Inflammatory macrophage treated with lipopolysaccharide for 4 hours (primary cell): ENCODE measurements at places on chromosomes 13 and 19.

DNA sequence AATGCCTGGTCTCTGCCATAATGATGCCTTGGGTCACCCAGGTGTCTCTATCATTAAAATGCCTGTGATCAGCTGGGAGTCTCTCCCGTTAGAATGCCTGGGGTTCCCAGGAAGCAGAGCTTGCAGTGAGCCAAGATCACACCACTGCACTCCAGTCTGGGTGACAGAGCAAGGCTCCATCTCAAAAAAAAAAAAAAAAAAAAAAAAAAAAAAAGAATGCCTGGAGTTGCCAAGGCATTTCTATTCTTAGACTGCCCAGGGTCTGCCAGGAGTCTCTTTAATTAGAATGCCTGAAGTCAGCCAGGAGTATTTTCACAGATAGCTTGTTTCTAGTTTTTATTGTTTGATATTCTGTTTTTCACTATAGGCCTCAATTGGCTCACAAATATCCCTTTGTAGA lies 1552.5 kb downstream of the UQCRFS1 start:
- no peak for DNase-seq

DNA sequence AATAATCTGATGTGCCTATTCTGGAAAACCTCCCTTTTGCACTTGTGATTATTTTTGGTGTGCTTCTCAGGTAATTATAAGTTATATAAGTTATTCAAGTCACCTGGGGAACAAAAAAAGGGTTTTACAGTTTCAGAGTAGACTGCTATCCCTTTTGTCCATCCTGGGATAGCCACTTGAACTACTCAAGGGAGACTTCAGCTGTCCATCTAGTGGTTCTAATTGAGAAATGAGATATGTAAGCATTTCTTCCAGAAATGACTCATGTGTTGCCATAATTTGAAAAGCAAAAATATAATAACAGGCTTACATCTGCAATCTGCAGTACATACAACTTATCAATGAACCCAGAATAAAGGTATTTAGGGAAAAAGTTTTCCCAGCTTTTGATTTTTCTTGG lies 20.4 kb downstream of the UBL3 start:
- DNase-seq = no peak

GRCh38 chr13:106145997-106146864 lies 389.2 kb downstream of the EFNB2 start:
- no peak for DNase-seq

- no peak for DNase-seq
Observed at GRCh38 chr13:63625869-63626268, 2210.2 kb upstream of the PCDH20 start.

- no peak for DNase-seq
Observed at GRCh38 chr19:21321996-21322395, 7.2 kb downstream of the ZNF708 start.
